Lower lobe of right lung (tissue), 2 donors: ENCODE measurements at places on chromosomes 3 and 15. TPM values are rescaled to one million over a fixed set of nuclear protein-coding genes. Genes with fewer than 3 reads are reported as not detected.
A peak's percentile ranks its signal among the peaks of the same experiment; 100 is the strongest.

DNA sequence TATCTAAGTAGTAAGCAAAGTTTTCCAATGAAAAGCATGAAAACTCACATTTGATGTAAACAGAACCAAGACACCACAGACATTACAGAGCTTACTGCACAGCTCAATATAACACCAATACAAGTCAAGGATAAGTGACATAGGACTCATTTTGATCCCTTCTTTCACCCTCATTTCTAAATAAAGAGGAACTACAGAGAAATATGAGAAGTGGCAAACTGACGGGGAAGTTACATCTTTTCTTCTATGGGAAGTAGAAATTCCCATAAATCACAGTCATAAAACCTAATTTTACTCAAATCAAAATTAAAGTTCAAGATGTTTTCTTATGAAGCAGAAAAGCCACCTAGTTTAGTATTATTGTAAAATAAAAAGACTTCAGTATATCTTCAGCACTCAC is 3.8 kb downstream of the ATG3 start:
- no peaks in the 10 kb centered on the region for H3K27me3 ChIP-seq
- peaks cover 52% of the 10 kb centered on the region for H3K4me1 ChIP-seq
- no peak for DNase-seq
- peaks cover 12% of the 10 kb centered on the region for H3K36me3 ChIP-seq
- no peak overlapping the region for H3K4me3 ChIP-seq

- no peak overlapping the region for H3K4me3 ChIP-seq
- DNase-seq = no peak
- peaks cover 39% of the 10 kb centered on the region for H3K27me3 ChIP-seq
- no peaks in the 10 kb centered on the region for H3K36me3 ChIP-seq
- H3K27ac ChIP-seq = no peak overlapping the region
These were observed 253.3 kb downstream of the TJP1 start for GRCh38 chr15:29568840-29569532.

DNA sequence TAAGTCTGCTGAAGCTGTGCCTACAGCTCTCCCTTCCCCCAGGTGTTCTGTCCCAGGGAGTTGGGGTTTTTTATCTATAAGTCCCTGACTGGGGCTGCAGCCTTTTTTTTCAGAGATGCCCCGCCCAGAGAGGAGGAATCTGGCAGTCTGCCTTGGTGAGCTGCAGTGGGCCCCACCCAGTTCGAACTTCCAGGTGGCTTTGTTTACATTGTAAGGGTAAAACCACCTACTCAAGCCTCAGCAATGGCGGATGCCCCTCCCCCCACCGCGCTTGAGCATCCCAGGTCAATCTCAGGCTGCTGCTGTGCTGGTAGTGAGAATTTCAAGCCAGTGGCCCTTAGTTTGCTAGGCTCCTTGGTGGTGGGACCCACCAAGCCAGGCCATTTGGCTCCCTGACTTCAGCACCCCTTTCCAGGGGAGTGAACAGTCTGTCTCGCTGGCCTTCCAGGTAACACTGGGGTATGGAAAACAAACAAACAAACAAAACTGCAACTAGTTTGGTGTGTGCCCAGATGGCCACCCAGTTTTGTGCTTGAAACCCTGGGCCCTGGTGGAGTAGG is 189.4 kb downstream of the MFSD1 start:
- no peaks in the 10 kb centered on the region for H3K36me3 ChIP-seq
- H3K27me3 ChIP-seq = no peaks in the 10 kb centered on the region
- no peak overlapping the region for H3K4me3 ChIP-seq
- H3K27ac ChIP-seq = no peak overlapping the region

DNA sequence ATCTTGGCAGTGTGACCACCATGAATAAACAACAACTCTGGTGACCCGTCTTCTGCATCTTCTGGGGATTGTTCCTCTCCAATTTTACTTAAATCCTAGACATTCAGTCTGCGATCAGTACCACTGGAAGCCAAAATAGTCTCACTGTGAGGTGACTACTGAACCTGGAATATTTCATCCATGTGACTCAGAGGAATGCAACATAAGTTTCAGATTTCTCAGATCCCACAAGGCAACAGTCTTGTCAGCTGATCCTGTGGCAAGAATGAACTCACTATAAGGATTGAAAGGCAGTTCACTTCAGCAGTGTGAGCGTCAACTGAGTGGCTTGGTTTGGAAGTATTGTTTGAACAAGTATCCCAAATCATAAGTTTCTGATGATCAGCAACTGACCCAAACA is 13.2 kb downstream of the NSUN3 start:
- H3K27me3 ChIP-seq = no peaks in the 10 kb centered on the region
- DNase-seq = no peak

DNA sequence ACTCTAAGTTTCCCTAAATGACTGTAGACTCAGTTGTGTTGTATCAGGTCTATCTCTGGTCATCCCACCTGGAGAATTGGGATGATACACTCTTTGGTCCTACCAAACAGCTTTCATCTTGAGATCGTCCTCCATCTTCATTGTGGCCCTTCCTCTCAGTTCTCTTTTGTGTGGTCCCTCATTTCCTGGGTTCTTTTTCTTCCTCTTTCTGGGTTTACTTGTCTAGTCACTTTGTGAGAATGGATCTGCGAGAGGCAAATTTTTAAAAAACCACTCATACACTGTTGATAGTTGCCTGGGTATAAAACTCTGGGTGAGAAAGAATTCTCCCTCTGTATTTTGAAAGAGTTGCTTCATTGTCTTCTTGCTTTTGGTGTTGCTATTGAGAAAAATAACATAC is 6.0 kb upstream of the AMOTL2 start:
- peaks cover 31% of the 10 kb centered on the region for H3K4me1 ChIP-seq
- H3K27ac ChIP-seq = no peak overlapping the region
- no peaks in the 10 kb centered on the region for H3K27me3 ChIP-seq
- H3K36me3 ChIP-seq = no peaks in the 10 kb centered on the region

- H3K4me3 ChIP-seq = no peak overlapping the region
- DNase-seq = no peak
- H3K36me3 ChIP-seq = no peaks in the 10 kb centered on the region
- H3K4me1 ChIP-seq = no peaks in the 10 kb centered on the region
These were observed 249.9 kb downstream of the MEX3B start for GRCh38 chr15:81795899-81796298.

- no peak overlapping the region for H3K4me3 ChIP-seq
- no peak for DNase-seq
- H3K27me3 ChIP-seq = no peaks in the 10 kb centered on the region
- no peaks in the 10 kb centered on the region for H3K36me3 ChIP-seq
- H3K27ac ChIP-seq = no peak overlapping the region
- H3K4me1 ChIP-seq = no peaks in the 10 kb centered on the region
These were observed 272.0 kb downstream of the RORA start for GRCh38 chr15:60957111-60957510.

DNA sequence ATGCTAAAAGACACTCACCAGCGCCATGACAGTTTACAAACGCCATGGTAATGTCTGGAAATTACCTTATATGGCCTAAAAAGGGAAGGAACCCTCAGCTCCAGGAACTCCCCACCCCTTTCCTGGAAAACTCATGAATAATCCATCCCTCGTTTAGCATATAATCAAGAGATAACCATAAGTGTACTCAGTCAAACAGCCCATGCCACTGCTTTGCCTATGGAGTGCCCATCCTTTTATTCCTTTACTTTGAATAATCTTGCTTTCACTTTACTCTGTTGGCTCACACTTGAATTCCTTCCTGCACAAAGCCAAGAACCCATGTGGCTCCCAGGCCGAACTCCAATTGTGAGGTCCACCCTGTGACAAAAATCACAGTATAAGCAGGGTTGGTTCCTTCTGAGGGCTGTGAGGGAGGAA is 19.1 kb upstream of the FSTL1 start:
- no peaks in the 10 kb centered on the region for H3K4me1 ChIP-seq
- no peak for DNase-seq
- no peaks in the 10 kb centered on the region for H3K36me3 ChIP-seq
- H3K4me3 ChIP-seq = no peak overlapping the region
- no peaks in the 10 kb centered on the region for H3K27me3 ChIP-seq

GRCh38 chr15:27499191-27499590 is 528.2 kb downstream of the GABRG3 start:
- no peak overlapping the region for H3K4me3 ChIP-seq
- H3K36me3 ChIP-seq = no peaks in the 10 kb centered on the region
- no peak overlapping the region for H3K27ac ChIP-seq
- H3K27me3 ChIP-seq = no peaks in the 10 kb centered on the region
- no peak for DNase-seq
- H3K4me1 ChIP-seq = no peaks in the 10 kb centered on the region

GRCh38 chr15:51144021-51144532 is 49.4 kb upstream of the TNFAIP8L3 start:
- no peaks in the 10 kb centered on the region for H3K4me1 ChIP-seq
- H3K36me3 ChIP-seq = no peaks in the 10 kb centered on the region
- no peak overlapping the region for H3K4me3 ChIP-seq
- no peak for DNase-seq
- no peaks in the 10 kb centered on the region for H3K27me3 ChIP-seq

- H3K27me3 ChIP-seq = no peaks in the 10 kb centered on the region
- H3K4me1 ChIP-seq = peaks cover 28% of the 10 kb centered on the region
- DNase-seq = no peak
- no peaks in the 10 kb centered on the region for H3K36me3 ChIP-seq
- H3K27ac ChIP-seq = peak overlapping the region; percentile 51
- H3K4me3 ChIP-seq = no peak overlapping the region
These were observed 186.4 kb downstream of the FAM43A start for GRCh38 chr3:194871864-194872668.

DNA sequence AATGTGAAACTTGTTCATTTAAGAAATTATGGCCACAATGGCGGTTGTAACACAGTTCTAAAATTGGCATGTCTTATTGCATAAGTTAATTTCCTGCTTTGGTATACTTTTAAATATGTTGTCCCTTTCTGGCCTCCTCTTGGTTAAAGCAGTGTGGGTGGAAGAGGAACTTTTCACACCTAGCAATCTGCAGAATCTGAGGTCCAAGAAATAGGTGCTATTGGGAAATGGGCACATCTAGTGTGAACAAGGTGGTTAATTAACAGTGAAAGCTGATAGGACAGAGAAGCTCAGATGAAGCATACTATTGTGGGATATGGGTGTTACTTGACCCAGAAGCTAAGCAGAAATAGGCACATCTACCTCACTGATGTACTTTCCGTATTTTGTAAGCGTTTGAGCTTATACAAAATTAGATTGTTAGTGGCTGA is 10.6 kb downstream of the CMC1 start:
- no peaks in the 10 kb centered on the region for H3K36me3 ChIP-seq
- no peak overlapping the region for H3K4me3 ChIP-seq
- H3K27me3 ChIP-seq = no peaks in the 10 kb centered on the region
- no peak overlapping the region for H3K27ac ChIP-seq
- no peaks in the 10 kb centered on the region for H3K4me1 ChIP-seq
- DNase-seq = no peak

- peak overlapping the region; percentile 74 for H3K4me3 ChIP-seq
- H3K36me3 ChIP-seq = peaks cover 6% of the 10 kb centered on the region
- H3K4me1 ChIP-seq = peaks cover 18% of the 10 kb centered on the region
These were observed 878 bp upstream of the RAD51 start for GRCh38 chr15:40693904-40694687.

DNA sequence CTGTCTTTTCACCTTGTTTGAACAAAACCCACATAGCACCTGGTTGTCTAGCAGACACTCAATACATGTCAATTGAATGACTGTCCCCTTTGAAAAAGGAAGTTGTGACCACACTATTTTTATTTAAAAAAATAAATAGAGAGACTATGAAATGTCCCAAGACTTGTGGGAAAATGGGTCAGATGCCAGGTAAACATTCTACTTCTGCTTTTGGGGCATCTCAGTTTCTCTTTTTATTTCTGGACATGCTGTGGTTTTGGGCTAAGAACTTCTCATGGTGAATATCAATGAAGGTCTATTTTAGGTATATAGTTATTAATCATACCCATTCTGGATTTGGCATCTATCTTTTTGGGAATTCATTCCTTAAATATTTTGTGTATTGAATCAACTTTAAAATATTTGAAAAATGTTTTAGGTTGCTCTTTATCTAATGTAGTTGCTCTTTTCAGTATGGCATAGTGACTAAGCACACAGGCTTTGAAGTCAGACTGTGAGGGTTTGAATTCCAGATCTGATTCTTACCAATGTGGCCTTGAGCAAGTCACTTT is 4.4 kb downstream of the TMEM45A start:
- no peak overlapping the region for H3K27ac ChIP-seq
- peaks cover 12% of the 10 kb centered on the region for H3K4me1 ChIP-seq
- no peak overlapping the region for H3K4me3 ChIP-seq
- DNase-seq = no peak
- no peaks in the 10 kb centered on the region for H3K27me3 ChIP-seq
- H3K36me3 ChIP-seq = no peaks in the 10 kb centered on the region

GRCh38 chr3:24377218-24377993 is 117.2 kb downstream of the THRB start:
- H3K4me3 ChIP-seq = no peak overlapping the region
- H3K4me1 ChIP-seq = peaks cover 10% of the 10 kb centered on the region
- H3K27me3 ChIP-seq = no peaks in the 10 kb centered on the region
- H3K27ac ChIP-seq = no peak overlapping the region

DNA sequence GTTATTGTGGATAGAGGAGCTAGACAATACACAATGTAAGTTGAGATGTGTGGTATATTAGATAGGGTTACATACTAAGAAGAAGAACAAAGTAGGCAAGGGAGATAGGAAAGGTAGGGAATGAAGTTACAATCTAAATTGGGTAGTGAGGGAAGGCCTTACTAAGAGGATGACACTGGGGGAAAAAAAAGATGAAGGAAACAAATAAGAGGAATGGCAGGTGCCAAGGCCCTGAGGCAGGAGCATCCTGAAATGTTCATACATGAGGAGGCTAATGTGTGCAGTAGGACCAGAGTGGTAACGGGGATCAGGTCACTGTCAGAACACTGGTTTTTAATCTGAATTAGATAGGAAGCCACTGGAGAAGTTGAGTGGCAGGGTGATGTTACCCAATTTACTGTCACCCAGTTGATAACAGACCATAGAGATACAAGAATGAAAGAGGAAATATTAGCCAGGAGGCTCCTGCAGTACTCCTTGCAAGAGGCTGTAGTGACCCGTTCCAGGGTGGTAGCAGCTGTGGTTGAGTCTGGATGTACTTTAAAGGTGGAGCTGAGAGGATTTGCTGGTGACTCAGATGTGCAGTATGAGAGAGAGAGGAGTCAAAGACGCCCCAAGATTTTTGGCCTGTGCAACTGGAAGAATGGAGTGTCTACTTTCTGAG is 14.4 kb downstream of the RTP1 start:
- H3K36me3 ChIP-seq = no peaks in the 10 kb centered on the region
- H3K27me3 ChIP-seq = no peaks in the 10 kb centered on the region
- peaks cover 6% of the 10 kb centered on the region for H3K4me1 ChIP-seq
- H3K27ac ChIP-seq = no peak overlapping the region
- no peak for DNase-seq

GRCh38 chr3:140850210-140850955 is 91.3 kb upstream of the SLC25A36 start:
- DNase-seq = no peak
- H3K27me3 ChIP-seq = no peaks in the 10 kb centered on the region
- no peak overlapping the region for H3K4me3 ChIP-seq
- H3K4me1 ChIP-seq = no peaks in the 10 kb centered on the region
- H3K27ac ChIP-seq = no peak overlapping the region

Gene GP5
- 0.38 TPM for total RNA-seq

Gene RETNLB
- total RNA-seq = not detected

Gene LRRC28
- total RNA-seq = 23.8 TPM

Gene ALDH1A2
- total RNA-seq = 49.4 TPM

Gene GPR149
- not detected for total RNA-seq
